ENCODE measurements at places on chromosomes 1 and 21.

DNA sequence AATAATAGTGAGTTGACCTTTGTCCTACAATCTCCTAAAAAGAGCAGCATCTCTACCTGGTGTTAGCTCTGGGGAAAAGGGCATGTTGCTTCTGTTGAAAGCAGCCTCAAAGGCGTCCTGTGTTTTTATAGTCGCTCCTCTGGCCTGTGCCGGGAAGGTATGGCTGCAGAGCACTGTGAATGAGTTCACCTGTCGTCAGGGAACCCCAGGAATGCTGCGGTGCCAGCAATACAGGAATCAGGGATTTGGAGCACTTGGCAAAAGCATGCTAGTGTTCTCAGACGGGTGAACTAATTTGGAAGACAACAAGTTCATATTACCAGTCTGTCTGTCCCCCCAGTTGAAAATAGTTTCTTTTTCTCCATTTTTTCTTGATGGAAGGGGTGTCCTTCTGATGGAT lies 60.3 kb upstream of the PGD start:
- no peak for DNase-seq

- no peak for DNase-seq
These were observed 37.3 kb downstream of the CAMK2N1 start for GRCh38 chr1:20448671-20449071.

DNA sequence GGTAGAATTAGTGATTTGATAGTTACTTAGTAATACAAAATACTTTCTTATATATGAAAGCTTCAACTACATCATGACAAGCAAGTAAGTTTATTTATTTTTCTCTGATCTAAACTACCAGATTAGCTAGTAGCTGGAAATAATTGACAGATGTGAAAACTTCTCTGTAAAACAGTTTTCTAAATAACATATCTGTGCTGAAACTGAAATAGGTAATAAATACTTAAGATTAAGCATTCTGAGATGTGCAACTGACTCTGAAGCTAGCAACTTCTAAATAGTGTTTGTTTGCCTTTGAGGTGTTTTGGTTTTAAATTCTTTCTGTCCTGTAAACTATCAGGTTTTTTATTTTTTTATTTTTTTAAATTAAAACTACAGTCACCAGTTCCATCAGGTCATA lies 18.5 kb upstream of the LHX8 start:
- no peak for DNase-seq

DNA sequence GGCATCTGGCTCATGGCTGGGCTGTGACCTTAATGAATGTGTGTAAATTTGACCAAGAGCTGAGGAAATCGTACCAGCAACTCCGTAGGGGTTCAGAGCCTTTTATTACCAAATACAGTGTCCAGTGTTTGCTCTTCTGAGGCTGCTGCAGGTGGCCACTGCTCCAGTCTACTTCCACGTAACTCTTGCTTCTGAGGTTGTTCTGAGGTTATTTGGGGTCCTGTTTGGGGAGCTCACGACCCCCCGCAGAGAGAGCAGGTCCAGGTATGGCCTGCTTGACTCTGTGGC lies 33.6 kb downstream of the MAN1C1 start:
- DNase-seq, result no peak

DNA sequence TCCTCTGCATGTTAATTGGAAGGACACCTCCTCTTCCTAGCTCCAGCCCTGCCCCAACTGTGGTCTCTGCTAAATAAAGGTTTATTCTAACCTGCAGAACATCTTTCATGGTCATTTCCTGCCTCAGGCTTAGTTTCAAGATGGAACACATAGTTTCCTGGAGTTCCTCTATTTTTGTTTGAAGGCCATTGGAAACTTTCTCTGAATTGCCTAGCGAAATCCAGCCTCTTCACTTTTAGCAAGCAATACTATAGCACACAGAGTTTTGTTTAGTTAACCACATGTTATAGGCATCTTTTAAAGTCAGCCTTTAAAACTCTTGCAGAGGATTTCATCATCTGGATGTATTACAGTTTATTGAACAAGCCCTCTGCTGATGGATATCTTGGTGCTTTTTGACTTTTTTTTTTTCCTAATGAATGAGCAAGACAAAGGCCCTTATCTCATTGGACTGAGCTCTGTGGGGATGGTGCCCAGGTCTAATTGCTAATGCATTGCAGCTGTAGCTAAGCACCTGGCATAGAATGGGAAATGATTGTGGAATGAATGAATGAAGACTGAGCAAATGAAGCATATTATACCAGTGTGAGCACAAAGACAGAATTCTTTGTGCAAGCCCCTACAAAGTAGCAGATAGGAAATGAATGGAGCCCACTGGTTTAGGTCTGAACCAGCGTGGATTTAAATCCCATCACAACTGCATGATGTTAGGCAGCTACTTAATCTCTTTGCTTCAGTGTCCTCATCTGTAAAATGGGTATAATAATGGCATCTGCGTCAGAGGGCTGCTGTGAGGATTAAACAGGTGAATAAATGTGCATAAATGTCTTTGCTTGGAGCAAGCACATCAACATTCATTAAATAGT lies 641 bp upstream of the CFAP107 start:
- no peak for DNase-seq

GRCh38 chr1:56278061-56278460 lies 301.3 kb downstream of the PLPP3 start:
- DNase-seq, result no peak

Measured in GM12892 (cell line).